ENCODE measurements at places on chromosomes 7 and 10.

DNA sequence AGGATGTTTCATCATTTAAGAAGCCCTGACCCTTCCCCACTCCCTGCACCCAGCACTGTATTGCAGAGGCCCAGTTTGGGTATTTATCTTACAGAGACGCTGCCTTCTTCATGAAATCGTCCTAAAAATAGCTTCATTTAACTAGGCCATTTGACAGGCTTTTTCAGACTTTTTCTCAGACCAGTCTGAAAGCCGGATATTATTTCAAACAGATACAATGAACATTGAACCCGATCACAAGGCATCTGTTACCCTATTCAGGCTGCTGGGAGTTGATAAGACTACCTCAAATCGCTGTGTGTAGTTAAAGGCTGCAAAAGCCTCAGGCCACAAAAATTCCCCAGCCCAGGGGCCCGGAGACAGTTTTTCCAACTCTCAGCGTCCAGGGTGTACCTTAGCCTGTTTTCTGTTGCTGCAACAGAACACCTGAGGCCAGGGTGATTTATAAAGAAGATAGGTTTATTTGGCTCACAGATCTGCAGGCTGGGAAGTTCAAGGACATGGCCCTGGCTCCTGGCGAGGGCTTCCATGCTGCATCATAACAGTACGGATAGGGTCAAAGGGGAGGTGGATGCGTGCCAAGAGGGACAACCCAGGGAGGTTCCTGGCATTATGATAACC lies 130.7 kb upstream of the SH2B2 start:
- no peak for DNase-seq

DNA sequence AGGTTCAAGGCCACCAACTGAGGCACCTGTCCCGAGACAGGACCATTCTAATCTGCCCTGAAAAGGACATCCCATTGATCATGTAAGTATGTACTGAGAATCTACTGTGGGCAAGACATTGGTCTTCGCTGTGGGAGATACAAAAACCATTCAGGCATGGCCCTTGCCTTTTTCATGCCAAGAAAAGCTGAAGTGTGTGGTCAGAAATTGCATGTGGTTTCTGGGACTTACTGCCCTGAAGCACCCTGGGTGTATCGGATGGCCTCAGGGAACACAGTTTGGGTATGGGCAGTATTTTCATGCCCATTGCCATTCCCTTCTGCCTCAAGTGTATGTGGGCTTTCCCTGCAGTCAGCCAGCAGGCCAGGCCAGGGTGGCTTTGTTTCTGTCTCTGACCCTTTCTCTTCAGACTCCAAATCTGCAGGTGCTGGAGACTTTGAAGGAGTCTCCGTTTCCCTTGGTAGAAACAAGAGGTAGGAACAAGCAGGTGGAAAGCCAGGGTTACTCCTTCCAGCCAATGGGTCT lies 285.7 kb downstream of the ZEB1 start:
- DNase-seq: no peak

- DNase-seq: no peak
These were observed 175.9 kb downstream of the CCDC71L start for GRCh38 chr7:106485031-106485551.

GRCh38 chr7:90266808-90267207 lies 21.8 kb downstream of the CFAP69 start:
- no peak for DNase-seq

GRCh38 chr7:67346876-67347275 lies 350.2 kb downstream of the TYW1 start:
- DNase-seq: no peak

DNA sequence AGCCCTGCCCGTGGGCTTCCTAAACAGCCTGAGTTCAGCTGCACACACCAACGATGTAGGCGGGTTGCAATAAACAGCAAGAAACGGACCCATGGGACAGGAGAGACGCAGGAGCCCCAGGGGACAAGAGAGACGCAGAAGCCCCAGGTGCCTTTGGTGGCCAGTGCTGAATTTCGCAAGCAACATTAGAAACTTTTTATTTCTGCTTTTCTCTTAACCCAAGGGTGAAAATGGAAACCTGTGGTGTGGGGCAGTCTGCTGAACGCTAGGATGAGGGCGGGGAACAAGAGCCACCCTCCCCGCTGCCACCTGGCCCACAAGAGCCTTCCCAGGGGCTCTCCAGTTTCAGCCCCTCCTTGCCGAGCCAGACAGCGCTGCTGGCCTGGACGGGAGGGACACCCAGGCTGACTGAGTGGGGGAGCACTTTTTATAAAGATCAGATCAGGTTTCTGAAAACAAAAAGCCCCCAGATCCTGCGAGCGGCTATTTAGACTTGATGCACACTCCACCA lies 20.0 kb upstream of the GPR146 start:
- no peak for DNase-seq

GRCh38 chr7:128741491-128741890 lies 2.3 kb downstream of the CALU start:
- no peak for DNase-seq

DNA sequence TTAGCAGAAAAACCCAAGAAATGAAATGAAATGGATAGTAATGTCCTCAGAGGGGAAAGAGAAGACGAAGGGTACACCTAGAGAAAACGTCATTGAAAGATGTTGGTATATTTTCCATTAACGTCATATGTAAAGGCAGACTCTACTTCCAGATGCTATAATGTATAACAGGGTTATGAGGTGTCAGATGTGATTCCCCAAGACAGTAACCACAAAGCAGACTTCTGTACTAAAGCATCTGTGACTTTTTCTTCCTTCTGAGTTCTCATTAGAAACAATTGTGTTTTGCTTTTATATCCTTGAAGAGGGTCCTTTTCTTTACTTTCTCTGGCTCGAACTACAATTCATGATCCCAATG lies 37.4 kb downstream of the LRRC72 start:
- no peak for DNase-seq

- no peak for DNase-seq
These were observed 93.5 kb downstream of the ZNF783 start for GRCh38 chr7:149355390-149356048.

DNA sequence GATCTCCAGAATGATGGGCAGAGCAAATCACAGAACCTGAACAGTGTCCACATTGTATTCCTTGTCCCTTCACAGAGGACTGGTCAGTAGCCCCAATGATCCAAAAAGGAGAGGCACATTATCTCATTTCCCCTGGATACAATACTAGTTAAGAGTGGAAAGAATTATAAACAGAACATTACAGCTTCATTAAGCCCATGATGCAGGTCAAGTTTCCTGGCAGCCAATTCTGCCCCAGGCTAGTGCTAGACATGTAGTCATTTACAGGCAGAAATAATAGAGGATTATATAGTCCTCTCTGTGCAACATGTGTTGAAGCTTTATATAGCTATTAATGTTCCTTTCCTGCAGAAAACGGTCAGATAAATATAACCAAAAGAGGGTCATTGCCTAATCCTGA lies 124.3 kb upstream of the WNT16 start:
- no peak for DNase-seq

DNA sequence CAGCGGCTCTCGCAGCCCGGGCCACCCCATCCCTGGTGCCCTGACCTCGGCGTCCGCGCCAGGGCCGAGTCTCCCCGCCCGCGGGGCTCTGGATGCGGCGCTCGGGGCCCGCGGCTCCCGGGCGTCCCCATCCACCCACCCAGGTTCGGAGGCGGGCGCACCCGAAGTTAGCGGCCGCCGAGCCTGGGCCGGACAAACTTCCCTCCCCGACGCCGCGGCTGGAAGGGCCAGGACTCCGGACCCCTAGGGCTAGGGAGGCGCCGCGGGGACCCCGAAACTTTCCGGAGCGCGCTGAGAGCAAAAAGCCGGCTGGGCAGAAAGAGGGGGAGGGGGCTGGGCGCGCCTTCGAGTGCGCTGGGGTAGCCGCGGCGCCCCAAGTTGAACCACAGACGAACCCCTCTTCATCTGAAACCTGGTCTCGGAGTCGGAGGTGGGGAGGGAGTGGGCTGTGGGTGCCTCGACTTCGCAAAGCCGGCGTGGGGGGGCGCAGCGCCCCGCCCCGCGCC lies 3.7 kb upstream of the ELFN1 start:
- no peak for DNase-seq

- DNase-seq: no peak
These were observed 10.6 kb downstream of the DBF4 start for GRCh38 chr7:87886875-87887274.

GRCh38 chr7:78605119-78605518 lies 806.5 kb downstream of the PHTF2 start:
- DNase-seq: no peak

DNA sequence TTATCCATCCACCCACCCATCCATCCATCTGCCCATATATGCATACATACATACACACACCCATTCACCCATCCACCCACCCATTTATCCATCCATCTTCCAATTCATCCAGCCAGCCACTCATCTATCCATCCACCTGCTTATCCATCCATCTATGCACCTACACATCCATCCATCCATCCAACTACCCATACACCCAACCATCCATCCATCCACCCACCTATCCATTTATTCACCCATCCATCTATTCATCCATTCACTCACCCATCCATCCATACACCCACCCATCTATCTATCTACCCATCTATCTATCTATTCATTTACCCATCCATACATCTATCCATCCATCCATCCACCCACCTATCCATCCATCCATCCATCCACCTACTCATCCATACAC lies 17.3 kb downstream of the TMEM72 start:
- DNase-seq: no peak

DNA sequence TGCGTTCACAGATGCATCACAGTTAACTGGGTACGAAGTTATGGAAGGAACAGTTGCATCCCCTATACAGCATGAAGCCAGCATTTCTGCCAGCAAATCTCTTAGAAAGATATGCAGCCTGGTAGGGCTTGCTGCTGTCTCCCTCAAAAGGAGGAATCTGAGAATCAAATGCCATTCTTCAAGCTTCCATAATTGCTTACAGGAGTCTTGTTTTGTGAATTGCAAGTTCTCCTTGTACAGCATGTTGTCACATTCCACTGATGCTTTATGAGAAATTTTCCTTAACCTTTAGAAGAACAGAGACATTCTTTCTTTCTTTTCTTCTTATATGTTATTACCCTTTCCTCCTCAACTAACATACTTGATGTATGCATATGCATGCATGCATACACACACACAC lies 134.6 kb downstream of the CHRM2 start:
- no peak for DNase-seq

GRCh38 chr10:68202960-68203353 lies 29.0 kb downstream of the ATOH7 start:
- no peak for DNase-seq

DNA sequence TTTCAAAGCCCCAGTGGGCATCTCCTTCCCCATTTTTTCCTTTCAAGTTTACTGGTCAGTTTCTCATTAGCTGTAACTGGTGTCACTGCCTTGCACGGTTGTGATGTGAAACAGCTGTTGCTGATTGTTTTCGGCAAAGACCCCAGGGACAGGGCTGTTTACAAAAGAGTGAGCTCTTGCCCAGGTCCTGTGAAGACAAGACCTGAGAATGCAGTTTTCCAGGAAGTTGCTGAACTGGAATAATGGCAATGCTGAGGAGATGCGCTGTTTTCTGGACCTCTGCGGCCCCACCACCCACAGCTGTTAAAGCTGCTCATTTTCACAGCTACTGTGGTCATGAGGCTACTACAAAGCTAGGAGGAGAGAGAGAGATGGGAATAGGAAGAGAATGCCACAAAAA lies 116.6 kb upstream of the RSU1 start:
- DNase-seq: no peak

- no peak for DNase-seq
These were observed 897.8 kb downstream of the CNTNAP2 start for GRCh38 chr7:147014286-147014955.

DNA sequence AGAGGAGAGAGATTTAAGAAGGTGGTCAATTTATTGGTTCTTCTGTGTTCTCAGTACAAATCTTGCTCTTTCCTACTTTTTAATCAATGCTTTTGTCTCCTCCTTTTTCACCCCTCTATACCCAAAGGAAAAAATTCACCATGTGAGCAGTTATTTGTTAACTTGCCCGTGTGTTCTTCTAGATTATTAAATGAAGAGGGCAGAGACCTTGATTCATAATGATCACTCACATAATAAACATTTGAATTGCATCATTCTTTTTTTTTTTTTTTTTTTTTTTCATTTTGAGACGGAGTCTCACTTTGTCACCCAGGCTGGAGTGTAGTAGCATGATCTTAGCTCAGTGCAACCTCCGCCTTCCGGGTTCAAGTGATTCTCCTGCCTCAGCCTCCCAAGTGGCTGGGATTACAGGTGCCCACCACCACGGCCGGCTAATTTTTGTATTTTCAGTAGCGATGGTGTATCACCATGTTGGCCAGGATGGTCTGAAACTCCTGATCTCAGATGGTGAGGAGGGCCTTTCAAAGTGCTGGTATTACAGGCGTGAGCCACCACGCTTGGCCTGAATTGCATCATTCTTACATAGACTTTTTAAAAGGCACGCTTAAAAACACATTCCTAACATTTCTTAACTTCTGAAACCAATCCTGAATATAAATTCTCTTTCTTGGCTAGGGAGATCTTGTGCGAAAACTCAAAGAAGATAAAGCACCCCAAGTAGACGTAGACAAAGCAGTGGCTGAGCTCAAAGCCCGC lies 3.6 kb downstream of the GARS1 start:
- no peak for DNase-seq

GRCh38 chr7:30436518-30436917 lies 42.1 kb downstream of the NOD1 start:
- DNase-seq: no peak

DNA sequence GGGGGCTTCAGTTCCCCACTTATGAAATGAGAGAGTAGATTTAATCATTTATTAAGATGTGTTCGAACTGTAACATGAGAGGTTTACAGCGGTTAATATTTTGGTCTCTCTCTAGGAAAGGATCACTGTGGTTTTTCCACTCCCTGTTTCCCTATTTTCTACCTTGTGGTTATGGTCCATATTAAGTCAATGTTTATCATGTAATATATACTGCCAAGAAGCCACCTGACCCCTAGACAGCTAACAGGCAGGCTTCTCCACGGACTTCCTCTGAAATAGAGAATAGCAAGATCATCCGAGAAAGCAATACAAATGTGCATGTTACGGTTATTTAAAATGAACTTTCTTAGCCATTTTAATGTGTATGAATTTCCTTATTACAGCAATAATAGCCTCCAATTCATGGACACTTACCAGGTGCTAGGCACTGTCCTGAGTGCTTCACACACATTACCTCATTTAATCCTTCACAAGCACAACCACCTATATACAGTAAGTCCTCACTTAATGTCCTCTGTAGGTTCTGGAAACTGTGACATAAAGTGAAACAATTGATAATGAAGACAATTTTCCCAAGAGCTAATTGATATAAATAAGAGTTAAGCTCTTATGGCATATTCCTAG lies 835 bp upstream of the COL28A1 start:
- DNase-seq: no peak

- DNase-seq: no peak
These were observed 45.1 kb downstream of the CYTH3 start for GRCh38 chr7:6227294-6227846.

GRCh38 chr10:103761075-103761920 lies 94.1 kb downstream of the SH3PXD2A start:
- DNase-seq: no peak

DNA sequence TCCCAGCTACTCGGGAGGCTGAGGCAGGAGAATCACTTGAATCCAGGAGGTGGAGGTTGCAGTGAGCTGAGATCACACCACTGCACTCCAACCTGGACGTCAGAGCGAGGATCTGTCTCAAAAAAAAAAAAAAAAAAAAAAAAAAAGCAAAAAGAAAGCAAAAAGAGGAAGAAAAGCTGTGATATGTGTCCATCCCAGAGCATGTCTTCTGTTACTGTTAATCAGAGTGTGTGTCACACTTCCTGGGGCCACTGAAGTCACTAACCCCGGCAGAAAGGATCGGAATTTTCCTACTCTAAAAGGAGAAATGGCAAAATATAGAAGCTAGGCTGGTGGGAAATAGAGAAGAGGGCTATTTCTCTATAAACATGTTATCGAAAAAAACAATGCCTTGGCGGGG lies 11.9 kb downstream of the PIK3AP1 start:
- no peak for DNase-seq

- no peak for DNase-seq
These were observed 92.8 kb downstream of the CD36 start for GRCh38 chr7:80731281-80731680.

Data from stimulated activated CD8-positive, alpha-beta memory T cell treated with anti-CD3 and anti-CD28 coated beads, Interleukin-15, amount 100 ng/mL, for 48 hours (primary cell).